ENCODE measurements at places on chromosomes 3 and 15.

DNA sequence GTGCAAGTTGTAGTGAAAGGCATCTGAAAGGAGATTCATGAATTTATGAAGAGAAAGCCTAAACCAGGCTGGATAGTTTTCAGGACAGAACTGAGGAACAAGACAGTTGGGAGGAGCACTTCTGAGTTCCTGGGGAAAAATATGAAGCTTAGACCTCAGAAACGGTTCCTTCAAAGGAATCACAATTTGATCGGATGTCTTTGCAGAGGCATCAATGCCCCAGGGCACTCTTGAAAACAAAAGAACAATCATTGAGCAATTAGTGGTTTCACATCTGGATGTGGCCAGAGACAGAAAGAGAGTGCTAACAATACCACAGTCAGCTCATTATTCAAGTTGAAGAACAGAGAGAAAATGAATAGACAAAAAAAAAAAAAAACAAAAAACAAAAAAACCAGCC, 86.2 kb downstream of the KLF13 start:
- DNase-seq = no peak

DNA sequence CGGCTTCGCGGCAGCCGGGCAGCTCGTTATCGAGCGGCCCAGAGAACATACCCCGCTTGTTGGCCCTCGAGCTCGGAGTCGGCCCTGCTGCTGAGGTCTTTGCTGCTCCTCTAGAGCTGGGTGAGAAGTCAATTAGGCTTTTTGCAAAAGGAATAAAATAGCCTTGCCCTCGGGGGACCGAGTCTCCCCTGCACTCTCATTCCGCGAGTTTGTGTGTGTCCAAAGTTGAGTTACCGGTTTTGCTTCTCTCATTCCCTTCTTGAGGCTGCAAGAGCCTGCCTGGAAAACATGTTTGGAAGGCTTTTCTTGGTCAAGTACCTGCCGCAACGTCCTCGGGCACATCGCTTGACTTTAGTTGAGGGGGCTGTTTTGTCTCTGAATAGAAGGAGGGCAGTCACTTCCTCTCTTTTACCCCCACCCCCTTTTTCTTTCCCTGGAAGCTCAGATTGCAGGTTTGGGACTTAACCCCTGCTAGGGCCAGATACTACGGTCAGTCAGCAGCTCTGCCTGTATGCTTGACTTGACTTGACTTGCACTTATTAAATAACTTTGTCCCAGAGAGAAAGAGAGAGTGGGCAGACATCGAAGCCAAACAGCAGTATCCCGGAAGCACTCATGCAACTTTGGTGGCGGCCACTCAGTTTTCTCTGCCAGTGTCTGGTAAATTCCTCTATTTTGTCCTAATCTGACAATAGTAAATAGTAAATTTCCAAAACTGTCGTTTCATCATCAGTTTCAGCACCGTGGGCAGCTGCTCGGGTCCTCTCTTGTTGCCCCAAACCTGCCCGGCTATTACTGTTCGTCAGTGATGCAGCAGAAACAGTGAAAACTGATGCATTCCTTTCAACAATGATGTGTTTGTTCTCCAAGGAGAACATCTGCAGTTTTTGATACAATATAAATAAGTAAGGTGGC, 609 bp downstream of the RNF13 start:
- peak; percentile 15 for DNase-seq

- no peak for DNase-seq
Observed at GRCh38 chr3:100893108-100893507, 100.1 kb downstream of the ABI3BP start.

- no peak for DNase-seq
Observed at GRCh38 chr3:160226026-160226907, 1.0 kb downstream of the C3orf80 start.

DNA sequence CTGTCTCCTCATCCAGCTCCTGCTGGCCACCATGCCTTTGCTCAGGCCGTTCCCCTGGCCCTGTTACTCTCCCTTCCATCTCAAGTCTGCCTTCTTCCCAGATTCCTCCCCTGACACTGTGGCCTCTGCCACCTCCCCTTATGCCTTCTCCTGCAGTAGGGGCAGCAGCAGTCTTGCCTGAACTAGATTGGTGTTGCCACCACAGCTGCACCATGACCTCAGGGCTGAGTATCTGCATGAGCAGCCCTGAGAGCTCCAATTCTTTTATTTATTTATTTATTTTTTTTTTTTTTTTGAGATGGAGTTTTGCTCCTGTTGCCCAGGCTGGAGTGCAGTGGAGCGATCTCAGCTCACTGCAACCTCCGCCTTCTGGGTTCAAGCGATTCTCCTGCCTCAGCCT, 13.8 kb upstream of the CAMP start:
- DNase-seq = no peak

- DNase-seq = no peak
Observed at GRCh38 chr3:100045696-100046095, 68.6 kb downstream of the FILIP1L start.

DNA sequence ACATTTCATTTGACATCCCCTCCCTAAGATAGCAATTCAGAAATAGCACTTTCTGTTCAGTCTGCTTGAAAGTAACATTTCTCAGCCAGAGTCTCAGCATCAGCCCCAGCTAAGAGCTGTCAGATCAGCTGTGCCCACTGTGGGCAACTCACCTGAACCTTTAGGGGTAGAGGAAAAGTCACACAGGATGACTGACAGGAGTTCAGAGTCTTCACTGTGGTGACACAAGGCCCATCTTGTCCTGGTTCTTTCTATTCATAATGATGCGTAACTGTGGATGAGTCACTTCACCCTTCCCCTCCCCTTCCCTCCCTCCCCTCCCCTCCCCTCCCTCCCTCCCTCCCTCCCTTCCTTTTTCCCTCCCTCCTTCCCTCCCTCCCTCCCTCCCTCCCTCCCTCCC, 96.1 kb upstream of the RASGRP1 start:
- DNase-seq = no peak

DNA sequence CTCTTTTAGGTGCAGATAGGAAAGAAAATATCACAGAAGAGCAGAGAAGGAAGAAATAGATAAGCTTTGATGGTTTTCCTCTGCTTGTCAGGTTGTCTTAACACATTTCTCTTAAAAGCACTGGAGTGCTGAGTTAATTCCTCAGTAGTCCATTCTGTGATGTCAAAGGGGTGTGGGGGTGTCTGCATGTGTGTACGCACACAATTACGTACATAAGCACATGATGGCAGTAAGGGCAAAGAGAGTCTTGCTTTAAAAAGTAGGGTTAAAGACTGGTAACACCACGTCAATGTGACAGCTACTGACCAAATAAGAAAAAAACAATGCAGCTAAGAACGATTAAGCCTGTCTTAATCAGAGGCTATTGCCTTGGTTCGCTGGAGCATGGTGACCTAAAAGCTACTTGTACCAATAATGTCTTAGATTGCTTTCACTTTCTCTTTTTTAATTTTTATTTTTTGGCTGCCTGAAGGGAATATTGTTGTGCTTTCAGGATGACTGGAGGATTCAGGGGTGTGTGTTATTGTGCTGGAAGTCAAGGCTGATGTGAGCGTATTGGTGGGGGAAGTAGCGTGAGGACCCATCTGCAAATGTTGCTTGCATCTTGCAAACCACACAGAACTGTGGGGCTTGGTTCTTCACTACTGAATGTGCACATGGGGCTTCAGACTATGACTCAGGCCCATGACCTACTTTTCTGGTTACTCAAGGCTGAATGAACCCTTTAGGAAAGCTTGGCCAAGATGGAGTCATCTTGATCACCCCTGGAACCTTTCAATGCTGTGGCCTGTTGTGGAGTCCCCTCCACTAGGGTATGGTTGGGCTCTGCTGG, 417.8 kb upstream of the TPM1 start:
- no peak for DNase-seq

DNA sequence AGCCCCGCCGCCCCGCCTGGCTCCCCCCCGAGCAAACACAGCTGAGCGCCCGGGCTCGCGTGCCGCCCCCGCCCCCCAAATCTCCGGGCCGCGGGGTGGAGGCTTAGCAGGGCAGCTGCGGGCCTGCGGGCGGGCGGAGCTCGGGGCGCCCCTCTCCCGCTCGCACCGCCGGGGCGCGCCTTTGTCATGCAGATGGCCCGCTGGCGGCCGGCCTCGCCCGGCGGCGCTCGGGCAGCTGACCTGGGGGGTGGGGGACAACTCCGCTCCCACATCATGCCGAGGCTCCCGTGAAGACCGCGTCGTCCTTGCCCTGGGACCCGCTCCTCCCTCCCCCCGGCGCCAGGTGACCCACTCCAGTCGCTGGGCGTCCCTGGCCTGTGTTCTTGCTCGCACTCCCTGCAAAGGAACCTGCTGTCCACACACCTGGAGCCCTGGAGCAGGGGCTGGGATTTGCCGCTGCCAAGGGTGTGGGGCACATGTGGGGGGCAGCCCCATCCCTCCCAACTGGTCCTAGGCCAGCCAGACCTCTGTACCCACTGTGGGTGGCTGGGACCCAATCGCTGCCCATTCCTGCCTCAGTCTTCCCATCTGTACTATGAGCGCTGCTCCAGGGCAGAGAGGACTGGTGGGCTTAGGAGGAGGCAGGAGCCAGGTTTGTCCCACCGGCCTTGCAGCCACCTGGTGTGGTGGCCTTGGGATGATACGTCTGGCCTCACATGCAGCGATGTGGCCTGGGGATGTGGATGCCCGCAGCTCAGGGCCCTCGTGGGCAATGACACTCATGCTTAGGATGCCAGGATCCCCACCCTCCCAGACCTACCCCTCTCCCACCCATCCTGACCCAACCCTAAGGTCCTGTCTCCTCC, 33.5 kb downstream of the DNAJB8 start:
- no peak for DNase-seq

- DNase-seq = peak; percentile 17
Observed at GRCh38 chr15:48352474-48353072, 21.3 kb downstream of the DUT start.

- DNase-seq = no peak
Observed at GRCh38 chr3:129705274-129705673, 98.8 kb upstream of the PLXND1 start.

GRCh38 chr3:72488738-72489035, 359.6 kb downstream of the SHQ1 start:
- no peak for DNase-seq

- no peak for DNase-seq
Observed at GRCh38 chr3:87856126-87856525, 202.7 kb downstream of the CGGBP1 start.

GRCh38 chr15:68152342-68152741, 52.8 kb downstream of the CALML4 start:
- no peak for DNase-seq

- no peak for DNase-seq
Observed at GRCh38 chr3:114155370-114155821, 23.5 kb downstream of the DRD3 start.

DNA sequence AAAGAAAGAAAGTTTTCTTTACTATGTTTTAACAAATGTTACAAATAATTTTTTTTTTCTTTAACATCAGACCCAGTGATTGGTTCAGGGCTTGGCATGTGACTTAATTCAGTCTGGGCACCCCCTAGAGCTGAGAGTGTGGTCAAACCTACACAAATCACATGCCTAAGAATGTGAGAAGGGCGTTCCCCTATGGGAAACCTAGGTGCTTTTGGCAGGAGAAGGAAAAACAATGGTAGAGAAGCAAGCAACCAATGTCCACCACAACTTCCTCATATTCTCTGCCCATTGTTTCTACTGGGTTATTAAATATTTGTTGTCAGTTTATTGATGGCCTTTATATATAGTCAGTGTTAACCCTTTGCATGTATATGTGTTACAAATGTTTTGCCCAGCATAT, 21.4 kb upstream of the PIAS1 start:
- DNase-seq = no peak

- DNase-seq = no peak
Observed at GRCh38 chr15:34055868-34056595, 17.0 kb upstream of the AVEN start.

DNA sequence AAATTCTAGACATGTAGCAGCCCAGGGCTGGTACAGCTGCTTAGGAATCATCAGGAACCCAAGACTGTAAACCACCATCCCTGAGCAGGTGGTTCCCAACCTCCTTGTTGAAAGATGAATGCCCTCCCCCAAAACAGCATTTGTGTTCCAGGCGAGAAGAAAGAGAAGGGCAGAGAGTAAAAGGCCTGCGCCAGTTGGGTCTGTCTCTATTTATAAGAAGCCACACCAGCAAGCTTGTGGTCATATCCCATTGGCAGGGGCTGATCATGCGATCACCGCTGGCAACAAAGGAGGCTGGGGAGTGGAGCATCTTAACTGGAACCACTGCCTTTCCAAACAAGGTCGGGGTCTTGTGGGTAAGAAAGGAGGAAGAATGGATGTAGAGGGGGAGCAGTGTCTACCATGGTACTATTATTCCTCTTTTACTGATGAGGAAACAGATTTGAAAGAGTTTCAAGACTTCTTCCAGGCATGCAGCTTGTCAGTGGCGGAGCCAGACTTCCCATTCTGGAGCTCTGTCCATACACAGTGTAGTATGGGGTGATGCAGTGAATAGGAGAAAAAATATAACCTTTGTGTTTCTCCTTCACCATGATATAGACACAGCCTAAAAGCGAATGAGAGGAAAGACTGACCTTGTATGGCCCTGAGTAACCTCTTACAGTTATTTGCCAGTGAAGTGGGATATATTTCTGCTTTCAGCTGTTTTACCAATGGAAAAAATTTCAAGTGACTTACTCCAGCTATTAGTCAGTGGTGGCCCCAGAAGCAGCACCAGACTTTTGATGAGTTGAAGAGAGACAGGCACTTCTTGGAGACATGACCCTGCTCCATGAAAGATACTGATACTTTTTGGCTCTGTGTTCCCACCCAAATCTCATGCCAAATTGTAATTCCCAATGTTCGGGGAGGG, 222.6 kb downstream of the ABHD5 start:
- no peak for DNase-seq

Data from central memory CD8-positive, alpha-beta T cell (primary cell).